ENCODE measurements at places on chromosomes 6 and 20. TPM values are rescaled to one million over a fixed set of nuclear protein-coding genes. Genes with fewer than 3 reads are reported as not detected.

Gene MOG
- total RNA-seq = not detected

Gene TNF
- 4.5 TPM for total RNA-seq

Gene SGK2
- not detected for total RNA-seq

Gene CYP21A2
- total RNA-seq = not detected

Gene HLA-DRB1
- total RNA-seq = not detected

Gene UBE2C
- 57.3 TPM for total RNA-seq

Gene ULBP1
- total RNA-seq = 1.3 TPM
